CD8-positive, alpha-beta memory T cell (primary cell): ENCODE measurements at places on chromosomes 3 and 15. TPM values are rescaled to one million over a fixed set of nuclear protein-coding genes. Genes with fewer than 3 reads are reported as not detected.

- DNase-seq, result no peak
Observed at GRCh38 chr15:58462973-58463663, 31.3 kb downstream of the LIPC start.

The CCR8 gene
- 2.1 TPM for polyA plus RNA-seq

The SV2B gene
- not detected for polyA plus RNA-seq

The PIGBOS1 gene
- polyA plus RNA-seq, result 43.9 TPM

- no peak for DNase-seq
Observed at GRCh38 chr3:147423537-147423797, 14.3 kb downstream of the ZIC1 start.

The RBPMS2 gene
- polyA plus RNA-seq, result not detected

The LTF gene
- not detected for polyA plus RNA-seq

- no peak for DNase-seq
Observed at GRCh38 chr3:100099621-100100020, 14.7 kb downstream of the FILIP1L start.

DNA sequence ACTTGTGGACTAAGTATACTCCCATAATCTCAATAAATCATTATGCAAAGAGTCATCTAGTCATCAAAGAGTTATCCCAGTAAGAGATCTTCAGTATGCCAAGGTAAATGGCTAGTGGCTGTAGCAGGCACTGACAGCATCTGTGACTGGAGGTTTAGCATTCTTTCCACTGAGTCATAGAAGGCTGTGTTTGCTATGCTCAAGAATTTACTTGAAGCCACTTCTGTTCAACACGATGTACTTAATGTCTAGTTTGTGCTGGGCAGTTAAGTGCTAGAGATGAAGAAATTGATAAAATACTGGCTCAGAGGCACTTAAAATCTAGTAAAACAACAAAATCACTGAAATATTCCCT, 13.0 kb downstream of the ZBED2 start:
- DNase-seq, result no peak

DNA sequence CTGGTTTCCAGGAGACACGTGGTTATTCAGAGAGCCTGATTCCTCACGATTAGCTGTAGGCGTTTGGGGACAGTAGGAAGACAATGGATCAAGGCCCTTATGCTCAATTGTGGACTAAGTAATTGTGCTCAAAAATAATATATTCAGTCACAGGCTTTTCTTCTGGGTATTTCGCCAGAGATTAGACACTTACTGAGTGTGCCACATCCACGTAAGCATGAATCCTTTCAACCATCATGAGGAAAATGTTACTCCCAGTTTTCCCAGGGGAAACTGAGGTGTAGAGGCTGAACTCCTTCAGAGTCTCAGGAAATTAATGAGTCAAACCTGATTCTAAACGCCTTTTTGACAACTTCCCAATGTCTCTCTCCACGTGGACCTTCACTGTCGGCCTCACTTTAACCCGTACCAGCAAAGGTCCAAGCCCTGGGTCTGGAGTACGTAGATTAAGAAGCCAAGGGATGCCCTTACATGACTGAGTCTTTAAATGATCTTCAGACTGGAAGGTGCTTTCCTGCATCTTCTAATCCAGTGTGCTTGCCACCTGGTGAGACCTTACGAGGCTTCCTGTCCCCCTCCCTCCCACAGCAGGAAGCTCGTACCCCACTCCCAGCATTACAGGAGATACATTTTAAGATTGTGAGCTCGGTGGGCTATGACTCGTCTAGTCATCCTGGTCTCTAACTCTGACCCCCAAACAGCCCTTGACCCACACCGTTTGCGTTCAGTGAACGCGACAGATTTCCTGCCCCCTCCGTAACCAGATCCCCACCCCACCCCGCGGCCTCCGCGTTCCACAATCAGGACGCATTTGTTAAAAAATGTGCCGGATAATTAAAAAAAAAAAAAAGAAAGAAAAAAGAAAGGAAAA, 1.7 kb downstream of the PKM start:
- DNase-seq, result peak; percentile 60

- DNase-seq, result peak; percentile 24
Observed at GRCh38 chr15:62847900-62848489, 194.6 kb upstream of the TPM1 start.

GRCh38 chr3:116905334-116905733, 195.8 kb downstream of the TUSC7 start:
- no peak for DNase-seq

DNA sequence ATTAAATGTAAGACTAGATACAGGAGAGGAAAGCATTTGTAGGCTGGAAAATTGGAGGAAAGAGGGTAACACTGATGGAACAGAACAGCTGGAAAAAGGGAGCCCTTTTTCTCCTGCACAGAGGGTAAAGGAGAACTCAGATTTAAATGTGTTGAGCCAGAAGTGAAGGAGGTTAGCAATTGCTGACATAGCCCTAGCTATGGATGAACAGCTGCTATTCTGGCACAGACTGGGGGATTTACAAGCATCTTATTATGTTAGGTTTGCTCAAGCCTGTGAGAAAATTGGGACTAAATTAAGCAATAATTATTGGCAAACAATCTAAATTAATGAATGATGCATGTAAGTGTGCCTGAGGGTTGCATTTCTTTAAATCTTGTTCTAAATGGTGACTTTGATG, 40.6 kb upstream of the PRR20G start:
- DNase-seq, result no peak

The TMEM212 gene
- not detected for polyA plus RNA-seq

DNA sequence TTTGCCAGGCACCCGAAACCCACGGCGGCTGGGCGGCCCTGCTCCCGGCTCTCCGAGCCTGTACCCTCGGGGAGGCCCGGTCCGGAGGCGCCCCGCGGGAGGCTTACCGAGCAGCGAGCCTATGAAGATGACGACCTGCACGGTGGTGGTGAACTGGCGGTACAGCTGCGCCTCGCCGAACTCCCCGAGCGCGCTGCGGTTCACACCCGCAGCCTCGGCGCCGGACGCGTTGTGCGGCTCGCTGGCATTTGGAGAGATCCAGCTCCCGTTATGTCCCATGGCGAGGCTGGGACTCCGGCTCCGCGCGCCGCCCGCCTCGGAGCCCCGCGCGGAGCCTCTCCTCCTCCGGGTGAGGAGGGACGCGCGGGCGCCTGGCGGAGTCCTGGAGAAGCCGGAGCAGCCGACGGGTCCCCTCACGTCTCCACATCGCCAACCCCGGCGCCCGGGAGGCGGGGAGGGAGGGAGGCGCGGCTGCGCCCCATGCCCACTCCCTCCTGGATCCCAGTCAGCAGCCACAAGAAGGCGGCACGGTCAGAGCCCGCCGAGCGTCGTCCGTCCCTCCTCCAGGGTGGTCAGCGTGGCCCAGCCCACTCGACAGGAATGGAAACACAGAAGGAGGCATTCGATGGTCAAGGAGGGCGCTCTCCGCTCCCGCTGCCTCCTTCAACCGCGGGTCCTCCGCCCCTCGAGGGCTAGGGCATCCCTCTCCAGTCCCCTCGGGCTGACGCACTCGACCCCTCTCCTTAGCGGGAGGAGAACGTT, at the start of gene GPR176:
Gene GPR176 (minus strand): TSS at position 519 of the 762 bp plus-strand sequence. CDS start 240 bp downstream, at position 279.
- DNase-seq, result peak; percentile 28

- DNase-seq, result no peak
Observed at GRCh38 chr3:30221619-30222018, 384.8 kb upstream of the TGFBR2 start.

DNA sequence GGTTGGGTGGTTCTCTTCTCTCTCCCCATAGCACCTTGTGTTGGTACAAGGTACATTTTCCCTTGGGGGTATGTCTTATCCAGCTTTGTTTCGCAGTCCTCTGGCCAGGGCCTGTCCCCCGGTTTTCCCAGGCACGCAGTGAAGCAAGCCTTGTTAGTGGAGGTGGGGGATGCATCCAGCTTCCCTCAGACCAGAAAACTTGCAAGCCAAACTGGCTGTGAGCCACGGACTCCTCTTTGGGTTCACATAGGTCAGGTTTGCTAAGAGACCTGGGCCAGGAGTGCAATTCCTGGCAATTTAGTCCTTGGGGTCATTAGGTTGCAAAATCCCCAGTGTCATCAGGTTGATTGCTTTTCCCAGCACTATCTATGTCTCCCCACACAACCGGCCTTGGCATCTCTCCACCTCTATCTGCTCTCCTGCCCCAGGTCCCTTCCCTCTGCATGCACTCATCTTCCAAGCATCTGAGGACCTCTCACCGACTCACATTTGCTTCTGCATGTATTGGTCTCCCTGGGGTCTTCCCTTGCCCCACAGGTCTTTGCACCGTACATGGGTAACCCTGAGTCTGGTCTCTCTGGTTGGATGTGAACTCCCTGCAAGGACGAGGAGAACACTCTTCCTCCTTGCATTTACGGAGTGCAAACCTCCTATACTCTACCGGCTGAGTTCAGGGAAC, 34.2 kb downstream of the BCL2L10 start:
- DNase-seq, result no peak

- no peak for DNase-seq
Observed at GRCh38 chr15:70636540-70637165, 126.7 kb downstream of the UACA start.

DNA sequence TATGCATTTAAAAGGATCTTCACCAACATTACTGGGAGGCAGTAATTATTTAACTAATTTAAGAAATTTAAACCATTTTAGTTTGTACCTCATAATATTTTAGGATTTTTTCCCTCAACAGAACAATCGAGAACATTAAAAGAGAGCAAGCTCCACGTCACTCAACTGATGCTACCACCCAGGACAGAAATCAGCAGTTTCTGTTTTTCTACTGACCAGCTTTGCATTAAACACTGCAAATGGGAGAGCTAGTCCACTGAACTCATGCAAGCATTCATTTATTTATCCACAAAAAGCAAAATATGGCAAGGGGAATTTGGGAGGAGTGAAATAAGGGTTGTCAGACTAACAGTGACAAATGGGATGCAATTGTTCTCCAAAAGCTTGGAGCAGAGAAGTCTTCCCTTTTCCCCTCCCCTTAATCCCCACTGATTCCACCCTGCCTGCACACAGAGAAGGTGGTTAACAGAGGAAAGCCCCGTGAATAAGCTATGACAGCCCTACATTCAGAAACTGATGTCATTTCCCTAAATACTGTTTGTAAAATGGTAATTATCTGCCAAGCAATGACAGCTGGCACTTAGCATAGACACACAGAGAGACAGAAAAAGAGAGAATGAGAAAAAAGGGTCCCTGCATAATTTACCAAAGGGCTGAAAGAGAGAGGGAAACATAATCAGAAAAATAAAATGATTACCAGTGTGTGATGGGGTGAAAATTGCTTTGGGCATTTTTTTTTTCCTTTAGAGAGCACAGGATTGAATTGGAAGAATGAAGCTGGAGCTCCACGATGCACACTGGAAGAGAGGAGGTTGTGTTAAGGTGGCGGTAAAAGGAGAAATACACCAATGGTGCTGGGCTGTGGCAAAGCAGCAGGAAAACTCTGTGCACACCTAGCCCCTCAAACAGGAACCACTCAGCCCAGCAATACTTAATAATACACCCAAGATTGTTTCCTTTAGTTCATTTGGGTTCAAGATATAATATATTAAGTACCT, 777.4 kb downstream of the TUSC7 start:
- no peak for DNase-seq

DNA sequence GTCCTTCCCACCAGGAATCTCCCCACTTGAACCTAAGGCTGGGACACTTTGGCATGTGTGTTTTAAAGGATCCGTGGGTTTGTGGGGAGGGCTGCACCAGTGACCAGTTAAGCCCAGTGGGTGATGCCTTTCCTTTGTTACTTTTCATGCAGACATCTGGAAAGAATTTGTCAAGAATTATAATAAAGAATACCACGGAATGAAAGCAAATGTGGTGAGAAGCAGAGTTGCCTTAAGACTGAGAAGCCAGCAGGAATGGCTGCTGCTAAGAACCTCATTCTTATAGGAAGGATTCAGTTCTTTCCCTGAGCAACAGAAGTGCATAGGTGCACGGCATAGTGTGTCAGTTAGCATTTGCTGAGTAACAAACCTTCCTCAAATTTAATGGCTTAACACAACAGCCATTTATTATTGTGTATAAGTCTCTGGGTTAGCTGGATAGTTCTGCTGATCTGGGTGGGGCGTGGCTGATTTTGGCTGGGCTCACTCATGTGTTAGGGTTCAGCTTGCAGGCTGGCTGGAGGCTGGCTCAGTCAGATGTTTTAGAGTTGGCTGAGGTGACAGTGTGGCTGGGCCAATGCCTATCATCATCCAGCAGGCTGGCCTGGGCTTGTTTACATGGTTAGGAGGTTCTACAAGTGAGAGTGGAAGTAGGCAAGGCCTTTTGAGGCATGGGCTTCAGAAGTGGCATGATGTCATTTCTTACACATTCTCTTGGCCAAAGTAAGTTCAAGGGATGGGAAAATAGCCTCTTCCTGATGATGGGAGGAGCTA, 262.7 kb upstream of the CTDSPL start:
- no peak for DNase-seq

GRCh38 chr15:39888809-39889208, 31.3 kb downstream of the GPR176 start:
- DNase-seq, result no peak

DNA sequence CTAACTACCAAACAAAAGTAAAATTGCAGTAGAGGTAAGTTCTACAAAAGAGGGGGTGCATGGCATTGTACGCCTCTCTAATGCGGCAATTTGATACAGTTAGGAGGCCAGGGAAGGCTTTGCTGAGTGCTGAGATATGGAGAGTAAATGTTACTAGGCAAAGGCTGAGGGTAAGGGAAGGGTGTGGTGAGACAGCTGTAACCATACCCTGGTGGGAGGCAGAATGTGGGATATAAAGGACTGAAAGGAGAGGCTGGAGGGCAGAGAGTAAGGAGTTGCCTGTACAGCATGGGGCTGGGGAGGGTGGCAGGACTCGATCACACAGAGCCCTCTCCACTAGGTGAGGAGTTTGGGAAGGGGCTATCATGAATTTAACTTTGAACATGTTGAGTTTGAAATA, 106.3 kb downstream of the PDCD6IP start:
- DNase-seq, result no peak
